ENCODE measurements at places on chromosomes 7 and 10.

- DNase-seq: no peak
Observed at GRCh38 chr7:36742911-36743775, 18.8 kb upstream of the AOAH start.

DNA sequence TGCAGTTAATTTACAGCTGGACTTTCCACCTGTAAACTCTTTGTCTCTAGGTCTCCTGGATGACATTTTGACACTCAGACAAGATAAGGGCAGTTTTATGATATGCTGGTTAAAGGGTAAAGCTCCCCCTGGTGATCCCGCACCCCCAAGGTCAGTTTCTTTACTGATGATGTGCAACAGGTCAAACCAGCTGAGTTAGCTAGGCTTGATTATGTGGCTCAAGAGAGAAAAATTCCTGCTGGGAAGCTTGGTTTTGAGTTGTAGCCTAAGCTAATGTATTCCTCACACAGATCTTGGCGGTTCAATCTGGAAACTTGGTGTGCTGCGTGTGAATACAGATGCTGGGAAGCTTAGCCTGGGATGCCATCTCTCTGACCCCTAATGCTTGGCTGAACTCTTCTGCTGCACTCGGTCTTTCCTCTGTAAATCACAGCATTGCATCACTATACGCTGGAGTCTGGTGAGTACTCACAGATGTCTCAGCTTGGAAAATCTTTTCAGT, 11.4 kb upstream of the AKR1D1 start:
- no peak for DNase-seq

DNA sequence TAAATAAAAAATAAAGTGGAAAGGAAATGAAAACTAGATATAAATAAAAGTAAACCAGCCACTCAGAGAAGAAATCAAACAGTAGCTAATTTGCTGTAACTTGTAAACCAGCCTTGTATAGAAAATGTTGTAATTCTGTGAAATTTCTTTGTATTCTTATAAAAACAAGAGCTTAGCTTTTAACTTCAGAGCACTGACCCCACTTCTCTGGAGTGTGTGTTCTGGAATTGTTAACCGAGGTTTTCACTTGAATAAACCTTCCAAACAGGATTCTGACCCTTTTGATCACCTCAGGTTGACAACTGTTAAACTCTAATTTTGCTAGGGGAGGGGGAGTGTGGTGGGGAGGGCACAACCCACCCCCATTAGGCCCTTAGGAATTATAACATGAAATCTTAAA, 151.9 kb upstream of the TRIM24 start:
- no peak for DNase-seq

- peak; percentile 22 for DNase-seq
Observed at GRCh38 chr7:27073076-27073475, 22.7 kb downstream of the HOXA1 start.

DNA sequence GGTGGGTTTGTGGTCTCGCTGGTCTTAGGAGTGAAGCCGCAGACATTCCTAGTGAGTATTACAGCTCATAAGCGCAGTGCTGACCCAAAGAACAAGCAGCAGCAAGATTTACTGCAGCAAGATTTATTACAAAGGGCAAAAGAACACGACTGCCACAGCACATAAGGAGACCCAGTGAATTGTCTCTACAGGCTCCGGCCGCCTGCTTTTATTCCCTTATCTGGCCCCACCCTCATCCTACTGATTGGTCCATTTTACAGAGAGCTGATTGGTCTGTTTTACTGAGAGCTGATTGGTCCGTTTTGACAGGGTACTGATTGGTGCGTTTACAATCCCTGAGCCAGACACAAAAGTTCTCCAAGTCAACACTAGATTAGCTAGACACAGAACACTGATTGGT, 82.1 kb downstream of the VIPR2 start:
- no peak for DNase-seq

DNA sequence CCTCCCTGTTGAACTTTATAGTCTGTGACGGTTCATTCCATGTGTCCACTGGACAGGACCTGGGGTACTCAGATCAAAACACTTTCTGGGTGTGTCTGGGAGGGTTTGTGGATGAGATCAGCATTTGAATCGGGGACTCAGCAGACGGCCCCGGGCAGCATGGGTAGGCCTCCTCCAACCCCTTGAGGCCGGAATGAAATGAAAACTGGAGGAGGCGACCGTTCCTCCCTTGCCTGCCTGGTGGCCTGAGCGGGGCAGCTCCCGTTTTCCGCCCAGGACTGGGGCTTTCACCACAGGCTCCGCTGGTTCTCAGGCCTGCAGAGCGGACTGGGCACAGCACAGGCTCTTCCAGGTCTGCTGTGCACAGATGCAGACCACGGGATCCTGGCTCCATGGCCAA, 247.7 kb downstream of the MAD1L1 start:
- no peak for DNase-seq

GRCh38 chr7:64881461-64882287, 21.4 kb upstream of the ZNF273 start:
- DNase-seq: no peak

GRCh38 chr7:141144921-141145629, 71.2 kb downstream of the TMEM178B start:
- DNase-seq: no peak

- no peak for DNase-seq
Observed at GRCh38 chr10:132397671-132398565, 918 bp downstream of the PWWP2B start.

Measured in LNCaP clone FGC (cell line).